Stomach (tissue), 19 donors: ENCODE measurements at places on chromosomes 2 and 18. TPM values are rescaled to one million over a fixed set of nuclear protein-coding genes. Genes with fewer than 3 reads are reported as not detected.

FAM136A gene
- 35.8 TPM for total RNA-seq

CXCR4 gene
- total RNA-seq, result 1.2 TPM

SMAD7 gene
- total RNA-seq, result 123 TPM

CD8B gene
- total RNA-seq, result not detected

SPIRE1 gene
- 4.1 TPM for total RNA-seq

PLCL1 gene
- total RNA-seq, result 4.1 TPM
